ENCODE measurements at places on chromosomes 2 and 18. TPM values are rescaled to one million over a fixed set of nuclear protein-coding genes. Genes with fewer than 3 reads are reported as not detected.

DNA sequence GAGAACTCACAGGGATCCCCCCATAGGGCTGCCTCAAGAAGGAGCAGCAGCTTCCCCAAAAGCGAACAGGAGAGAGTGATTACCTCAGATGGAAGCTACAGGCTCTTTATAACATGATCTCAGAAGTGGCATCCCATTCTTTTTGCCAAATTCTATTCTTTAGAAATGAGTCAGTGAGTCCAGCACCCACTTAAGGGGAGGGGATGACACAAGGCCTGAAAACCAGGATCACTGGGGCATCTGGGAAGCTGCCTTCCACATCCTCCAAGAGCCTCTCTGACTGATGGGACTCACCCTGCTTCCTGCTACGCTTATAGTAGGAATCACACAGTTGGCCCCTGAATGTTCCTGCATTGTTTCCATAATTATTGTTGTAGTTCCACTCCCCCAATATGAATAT, 96.5 kb downstream of the MAPK4 start:
- no peak overlapping the region for H3K4me3 ChIP-seq
- H3K27ac ChIP-seq, result no peak overlapping the region
- H3K4me1 ChIP-seq, result no peaks in the 10 kb centered on the region
- H3K27me3 ChIP-seq, result no peaks in the 10 kb centered on the region
- no peak for DNase-seq

DNA sequence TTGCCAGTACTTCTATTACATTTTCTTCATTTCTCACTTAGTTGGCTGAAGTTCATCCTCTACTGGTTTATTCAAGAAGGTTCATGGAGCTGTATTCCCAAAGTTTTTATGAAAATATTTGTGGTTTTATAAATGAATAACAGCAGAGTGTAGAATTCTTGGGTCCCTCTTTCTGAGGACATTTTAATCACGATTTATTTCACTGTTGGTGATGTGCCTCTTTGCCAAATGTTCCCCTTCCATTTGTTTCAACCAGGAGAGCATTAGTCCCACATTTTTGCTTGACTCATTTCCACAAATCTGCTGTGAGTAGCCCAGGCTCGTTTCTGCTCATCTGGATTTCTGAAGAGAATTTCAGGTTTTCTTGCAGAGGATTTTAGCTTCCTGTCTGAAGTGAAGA, 20.8 kb downstream of the COPS7B start:
- H3K4me1 ChIP-seq, result no peaks in the 10 kb centered on the region
- H3K4me3 ChIP-seq, result no peak overlapping the region
- peaks cover 56% of the 10 kb centered on the region for H3K36me3 ChIP-seq

DNA sequence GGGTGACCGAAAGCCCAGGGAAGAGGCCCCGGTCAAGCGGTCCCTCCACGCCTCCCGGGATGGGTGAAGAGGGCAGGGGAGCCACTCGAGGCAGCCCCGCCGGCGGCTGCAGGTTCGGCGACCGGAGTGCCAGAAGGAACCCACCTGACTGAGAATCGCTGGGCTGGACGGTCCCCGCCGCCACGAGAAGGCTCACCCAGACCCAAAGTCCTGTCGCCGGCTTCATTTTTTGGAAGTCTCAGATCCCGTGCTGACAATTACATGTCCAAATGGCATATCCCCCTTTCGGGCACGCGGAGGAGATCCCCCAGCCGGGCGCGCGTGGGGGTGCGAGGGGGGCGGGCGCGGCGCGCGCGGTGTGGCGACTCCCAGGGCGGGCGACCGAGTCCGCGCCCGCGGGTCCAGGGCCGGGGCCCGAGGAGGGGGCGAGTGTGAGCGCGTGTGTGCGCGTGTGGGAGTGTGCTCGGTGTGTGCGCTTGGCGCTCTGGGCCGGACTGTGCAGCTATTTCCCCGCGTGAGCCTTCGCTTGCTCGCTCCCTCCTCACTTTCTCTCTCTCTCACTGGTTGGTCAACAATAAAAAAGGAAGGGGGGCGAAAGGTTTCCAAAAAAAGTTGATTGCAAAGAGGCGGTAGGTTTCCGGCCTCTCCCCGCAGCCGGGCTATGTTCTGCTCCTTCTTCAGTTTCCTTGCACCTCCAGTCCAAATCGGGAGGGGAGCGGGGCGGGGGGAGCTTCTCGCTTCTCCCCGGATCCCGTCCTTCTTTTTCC, at the start of gene ERBB4:
Gene ERBB4, minus strand, starts transcription at position 498 of the 767 bp plus-strand sequence. Its CDS starts 272 bp downstream, at position 226.
- no peak for DNase-seq
- H3K27ac ChIP-seq, result no peak within 1 kb of the TSS
- no peaks in the 10 kb centered on the region for H3K36me3 ChIP-seq
- peaks cover 34% of the 10 kb centered on the region for H3K27me3 ChIP-seq
- peaks cover 19% of the 10 kb centered on the region for H3K4me1 ChIP-seq

DNA sequence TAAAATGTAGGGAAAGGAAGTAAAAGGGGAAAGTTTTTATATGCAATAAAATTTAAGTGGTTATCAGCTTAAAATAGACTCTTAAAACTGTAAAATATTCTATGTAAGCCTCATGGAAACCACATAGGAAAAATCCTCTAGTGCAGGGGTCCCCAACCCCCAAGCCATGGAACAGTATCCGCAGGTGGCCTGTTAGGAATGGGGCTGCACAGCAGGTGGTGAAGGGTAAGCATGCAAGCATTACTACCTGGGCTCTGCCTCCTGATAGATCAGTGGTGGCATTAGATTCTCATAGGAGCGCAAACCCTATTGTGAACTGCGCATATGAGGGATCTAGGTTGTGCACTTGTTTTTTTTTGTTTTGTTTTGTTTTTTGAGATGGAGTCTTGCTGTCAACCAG, 1409.3 kb upstream of the CDH2 start:
- no peak overlapping the region for H3K27ac ChIP-seq
- no peaks in the 10 kb centered on the region for H3K4me1 ChIP-seq
- no peak overlapping the region for H3K4me3 ChIP-seq
- no peak for DNase-seq
- no peaks in the 10 kb centered on the region for H3K27me3 ChIP-seq
- no peaks in the 10 kb centered on the region for H3K36me3 ChIP-seq

DNA sequence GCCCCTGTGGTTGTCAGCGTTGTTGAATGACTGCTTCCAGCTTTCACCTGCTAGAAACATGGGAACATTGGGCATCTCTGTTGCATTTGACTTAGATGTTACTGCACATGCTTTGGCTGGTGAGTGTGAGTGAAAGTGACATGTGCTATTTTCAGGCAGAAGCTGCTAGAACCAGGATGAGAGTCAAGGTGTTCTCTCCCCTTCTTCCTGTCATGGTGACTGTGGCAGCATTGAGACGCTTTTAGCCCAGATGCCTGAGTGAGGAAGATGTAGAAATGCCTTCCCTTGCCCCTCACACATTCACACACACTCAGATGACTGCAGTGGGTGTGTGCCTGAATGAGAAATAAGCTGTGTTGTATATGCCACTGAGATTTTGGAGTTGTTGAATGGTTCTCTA, 220.2 kb downstream of the PTPRM start:
- no peaks in the 10 kb centered on the region for H3K4me1 ChIP-seq
- no peaks in the 10 kb centered on the region for H3K27me3 ChIP-seq
- no peak overlapping the region for H3K27ac ChIP-seq
- H3K4me3 ChIP-seq, result no peak overlapping the region

- no peaks in the 10 kb centered on the region for H3K36me3 ChIP-seq
- H3K27ac ChIP-seq, result no peak overlapping the region
- no peak for DNase-seq
- no peak overlapping the region for H3K4me3 ChIP-seq
- H3K4me1 ChIP-seq, result no peaks in the 10 kb centered on the region
Measured at GRCh38 chr2:95015261-95015912, 10.1 kb upstream of the MAL start.

- no peaks in the 10 kb centered on the region for H3K27me3 ChIP-seq
- no peak overlapping the region for H3K4me3 ChIP-seq
- H3K36me3 ChIP-seq, result no peaks in the 10 kb centered on the region
- no peak for DNase-seq
- H3K27ac ChIP-seq, result no peak overlapping the region
Measured at GRCh38 chr2:178874529-178875240, 67.5 kb upstream of the TTN start.

UPP2 gene
- total RNA-seq, result not detected

AGXT gene
- total RNA-seq, result not detected

USP34 gene
- 184 TPM for total RNA-seq

CAVIN2 gene
- total RNA-seq, result 23.7 TPM

CCDC141 gene
- 2.0 TPM for total RNA-seq
